ENCODE measurements at places on chromosomes 7 and 10. TPM values are rescaled to one million over a fixed set of nuclear protein-coding genes. Genes with fewer than 3 reads are reported as not detected.

Gene GHRHR
- total RNA-seq, result not detected

DNA sequence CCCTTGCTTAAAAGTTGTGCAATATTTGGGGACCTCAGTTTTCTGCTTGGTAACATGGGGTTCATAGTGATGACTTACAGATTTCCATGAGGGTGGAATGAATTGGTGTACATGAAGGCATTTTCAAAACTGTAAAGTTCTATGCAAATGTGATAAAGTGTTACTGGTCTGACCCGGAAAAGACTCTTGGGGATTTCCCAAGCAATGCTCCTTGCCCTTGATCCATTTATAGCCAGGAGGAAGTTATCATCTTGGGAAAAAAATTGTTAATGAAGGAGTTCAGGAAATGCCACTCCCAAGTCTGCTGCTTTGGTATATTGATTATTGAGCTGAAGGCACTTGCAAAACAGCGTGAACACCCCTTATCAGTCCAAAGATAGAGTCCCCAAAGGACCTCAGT, 96.3 kb upstream of the ZPBP start:
- DNase-seq, result no peak

GRCh38 chr10:76178532-76179292, 747.3 kb downstream of the LRMDA start:
- no peak for DNase-seq

GRCh38 chr7:77827999-77828398, 29.4 kb downstream of the PHTF2 start:
- DNase-seq, result no peak

DNA sequence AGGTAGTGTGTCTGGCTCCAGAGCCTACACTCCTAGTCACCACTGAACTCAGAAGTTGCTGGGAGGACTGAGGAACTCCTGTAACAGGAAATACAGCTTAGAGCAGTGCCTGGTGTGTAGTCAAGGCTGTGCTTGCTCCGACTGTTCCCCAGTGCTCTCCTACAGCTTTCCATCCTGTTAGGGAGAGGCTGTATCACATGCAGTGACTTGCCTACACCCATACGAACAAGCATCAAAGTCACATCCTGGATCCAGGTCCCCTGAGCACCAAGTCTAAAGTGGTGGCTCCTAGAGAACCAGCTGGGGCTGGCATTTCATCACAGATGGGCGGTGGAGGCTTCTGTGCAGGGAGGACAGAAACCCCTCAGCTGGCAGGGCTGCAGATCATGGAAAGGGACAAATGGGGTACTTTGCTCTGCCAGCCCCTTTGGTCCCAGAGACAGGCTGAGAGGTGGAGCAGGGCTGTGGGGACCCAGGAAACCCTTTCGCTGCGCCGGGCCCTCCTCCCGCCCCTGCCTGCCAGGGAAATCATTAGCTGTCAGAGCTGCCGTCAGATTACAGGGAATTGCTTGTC, 7.7 kb downstream of the ASB10 start:
- DNase-seq, result no peak

- DNase-seq, result no peak
Observed at GRCh38 chr7:408751-409311, 110.8 kb downstream of the PDGFA start.

DNA sequence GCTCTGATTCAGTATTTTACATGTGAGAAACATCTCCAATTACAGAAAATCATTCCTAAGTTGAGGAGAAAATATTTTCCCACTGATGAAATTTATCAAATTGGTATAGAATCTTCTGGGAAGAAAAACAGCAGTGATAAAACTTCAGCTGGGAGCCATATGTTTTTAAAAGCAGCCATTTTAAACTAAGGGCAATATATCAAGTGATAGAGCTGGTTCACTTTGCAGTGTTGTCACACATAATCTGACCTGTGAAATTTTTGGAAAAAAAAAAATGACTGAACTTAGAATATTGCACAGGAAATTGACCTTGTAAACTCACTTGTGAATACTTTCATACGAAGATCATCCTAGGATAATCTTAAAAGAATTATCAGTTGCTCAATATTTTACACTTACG, 10.5 kb upstream of the EZH2 start:
- DNase-seq, result no peak

GRCh38 chr10:79155301-79156081, 86.7 kb downstream of the ZMIZ1 start:
- no peak for DNase-seq

Gene GNAI1
- 81.2 TPM for total RNA-seq

DNA sequence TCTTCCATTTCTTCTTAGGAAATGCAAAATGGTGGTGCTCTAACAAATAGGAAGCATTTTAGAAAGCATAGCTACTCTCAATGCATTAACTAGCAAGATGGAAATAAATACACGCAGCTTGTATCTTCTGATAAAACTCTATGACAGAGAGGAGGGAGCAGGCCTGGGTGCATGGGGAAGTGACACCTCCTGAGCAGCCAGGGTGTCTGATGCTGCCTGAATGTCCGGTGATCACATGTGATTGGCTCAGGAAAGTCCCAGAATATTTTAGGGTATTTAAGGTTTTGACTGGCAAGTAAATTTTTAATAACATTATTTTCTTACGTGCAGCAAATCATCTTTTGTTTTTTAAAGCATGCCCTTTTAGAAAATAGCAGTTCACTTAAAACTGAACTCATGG, 261.0 kb upstream of the KLF6 start:
- no peak for DNase-seq

DNA sequence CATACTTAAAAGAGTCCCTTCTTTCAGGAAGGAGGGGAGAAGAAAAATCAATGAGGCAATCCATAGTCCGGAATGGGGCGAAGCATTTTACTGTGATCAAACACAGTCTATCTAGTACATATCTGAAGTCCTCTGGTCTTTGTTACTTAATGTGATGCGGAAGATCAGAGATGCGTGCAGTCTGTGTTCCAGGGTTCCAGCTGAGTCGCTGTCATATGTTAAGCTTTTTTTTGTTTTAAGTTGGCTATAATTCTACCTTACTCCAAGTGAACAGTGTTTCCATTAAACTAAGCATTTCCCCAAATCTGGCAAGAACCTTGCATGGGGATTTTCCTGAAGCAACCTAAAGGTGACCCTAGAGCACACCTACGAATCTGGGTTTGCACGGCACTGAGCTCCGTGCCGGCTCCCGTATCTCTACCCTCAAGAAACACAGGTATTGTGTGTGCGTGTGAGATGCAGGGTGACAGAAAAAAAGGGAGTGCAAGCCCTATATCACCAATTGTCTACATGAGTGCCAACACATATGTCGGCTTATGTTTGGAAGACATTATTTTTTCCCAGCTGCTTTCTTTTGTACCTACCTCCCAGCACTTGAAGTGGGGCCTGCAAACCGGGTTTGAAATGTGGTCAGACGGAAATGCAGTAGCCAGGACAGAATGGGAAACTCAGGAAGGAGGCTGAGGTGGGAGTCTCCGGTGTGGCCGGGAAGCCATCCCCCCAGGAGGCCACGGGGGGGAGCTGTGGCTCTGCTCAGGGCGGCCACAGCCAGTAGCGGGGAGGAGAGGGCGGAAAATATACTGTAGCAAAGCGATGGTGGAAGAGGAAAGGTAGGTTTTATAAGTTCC, 435.8 kb upstream of the MGMT start:
- no peak for DNase-seq

DNA sequence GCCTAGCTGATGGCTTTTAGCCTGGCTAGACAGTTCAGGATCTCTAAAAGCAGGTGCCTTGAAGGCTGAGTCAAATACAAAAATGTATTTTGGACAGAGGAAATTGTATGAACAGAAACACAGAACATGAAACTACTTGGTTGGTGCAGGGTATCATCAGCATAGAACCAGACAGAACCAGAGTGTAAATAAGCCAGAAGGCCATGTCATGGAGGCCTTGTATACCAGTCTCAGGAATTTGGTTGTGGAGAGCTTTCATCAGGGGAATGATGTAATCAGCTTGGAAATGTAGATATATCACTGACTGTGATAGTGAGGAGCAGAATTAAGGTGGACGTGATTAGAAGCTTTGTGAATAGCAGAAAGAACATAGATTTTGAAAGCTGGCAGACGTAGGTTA, 82.9 kb downstream of the CFTR start:
- DNase-seq, result no peak

DNA sequence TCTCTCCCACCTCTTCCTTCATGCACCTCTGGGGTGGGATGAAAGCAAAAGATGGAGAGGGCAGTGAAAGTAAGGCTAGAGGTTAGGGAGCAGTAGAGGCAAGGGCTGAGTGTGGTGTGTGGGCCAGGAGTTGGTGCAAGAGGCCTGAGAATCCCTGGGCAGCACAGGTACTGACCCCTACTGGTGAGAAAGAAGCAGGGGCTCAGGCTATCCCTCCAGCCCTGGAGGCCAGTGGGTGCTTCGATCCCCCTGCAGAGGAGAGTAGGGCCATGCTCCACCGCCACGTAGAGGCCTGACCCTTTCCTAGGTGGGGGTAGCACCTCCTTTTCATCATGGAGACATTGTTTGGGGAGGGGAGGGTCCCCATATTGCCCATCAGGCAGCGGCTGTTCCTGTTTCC, 9.8 kb downstream of the CDHR1 start:
- DNase-seq, result no peak

GRCh38 chr10:101096378-101096777, 34.6 kb downstream of the KAZALD1 start:
- no peak for DNase-seq

DNA sequence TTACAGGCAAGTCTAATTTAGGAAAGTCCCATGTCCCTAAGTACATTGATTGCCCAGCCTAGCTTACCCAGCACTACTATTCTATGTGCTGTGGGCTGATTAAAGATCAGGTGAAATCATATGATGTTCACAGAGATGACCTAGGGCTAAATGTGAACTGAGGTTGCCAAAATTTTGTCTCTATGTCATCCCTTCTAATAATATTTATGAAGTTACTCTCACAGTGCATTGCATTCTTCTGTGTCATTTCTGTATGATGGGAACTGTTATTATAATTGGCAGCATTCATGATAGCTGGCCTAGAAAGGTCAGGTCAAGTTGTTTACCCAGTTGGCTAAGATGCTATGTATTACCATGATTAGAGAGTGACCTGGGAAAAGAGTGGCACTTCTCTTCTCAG, 2.8 kb upstream of the PDK4 start:
- no peak for DNase-seq

GRCh38 chr10:113131613-113132261, 181.7 kb downstream of the TCF7L2 start:
- no peak for DNase-seq

Data from urinary bladder (tissue), 4 donors.